Activated naive CD4-positive, alpha-beta T cell (primary cell): ENCODE measurements at places on chromosomes 6 and 20.

GRCh38 chr6:27188061-27188884 is 59.2 kb upstream of the PRSS16 start:
- no peak for DNase-seq

DNA sequence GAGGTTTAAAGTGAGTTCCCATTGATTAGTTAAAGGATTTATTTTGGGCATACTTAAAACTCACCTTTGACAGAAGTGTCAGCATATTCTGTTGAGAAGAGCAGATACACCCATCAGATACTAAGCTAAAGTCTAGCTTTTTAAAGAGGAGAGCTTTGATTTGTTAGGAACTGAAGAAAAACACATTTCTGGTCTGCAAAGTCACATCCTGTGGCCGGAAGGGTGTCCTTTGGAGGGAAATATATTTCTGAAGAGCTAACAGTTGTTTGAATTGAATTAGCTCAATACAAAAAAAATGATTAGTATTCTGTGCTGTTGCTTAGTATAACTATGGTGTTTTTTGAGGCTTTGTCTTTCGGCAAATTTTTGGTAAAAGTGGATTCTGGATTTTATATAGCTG is 302.7 kb downstream of the RFPL4B start:
- DNase-seq = no peak

GRCh38 chr6:98824902-98825599 is 9.3 kb upstream of the POU3F2 start:
- no peak for DNase-seq

GRCh38 chr6:502761-503160 is 111.2 kb downstream of the IRF4 start:
- no peak for DNase-seq

DNA sequence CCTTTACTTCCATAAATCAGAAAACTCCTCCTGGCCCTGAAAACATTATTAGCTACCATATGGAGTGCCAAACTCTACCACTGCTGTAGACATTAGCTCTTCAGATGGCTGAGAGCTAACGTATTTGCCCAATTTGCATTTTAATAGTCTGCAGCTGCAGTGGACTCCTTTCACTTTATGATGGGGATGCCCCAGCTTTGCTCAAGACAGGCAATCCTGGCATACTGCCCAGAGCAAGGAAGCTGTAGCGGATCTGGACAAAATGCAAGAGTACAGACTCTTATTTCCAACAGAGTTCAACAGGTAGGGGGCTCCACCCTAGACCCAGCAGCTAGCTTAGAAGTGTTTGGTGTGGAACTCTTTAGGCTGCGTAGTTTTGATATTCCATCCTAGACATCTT is 246.7 kb downstream of the FOXC1 start:
- no peak for DNase-seq

DNA sequence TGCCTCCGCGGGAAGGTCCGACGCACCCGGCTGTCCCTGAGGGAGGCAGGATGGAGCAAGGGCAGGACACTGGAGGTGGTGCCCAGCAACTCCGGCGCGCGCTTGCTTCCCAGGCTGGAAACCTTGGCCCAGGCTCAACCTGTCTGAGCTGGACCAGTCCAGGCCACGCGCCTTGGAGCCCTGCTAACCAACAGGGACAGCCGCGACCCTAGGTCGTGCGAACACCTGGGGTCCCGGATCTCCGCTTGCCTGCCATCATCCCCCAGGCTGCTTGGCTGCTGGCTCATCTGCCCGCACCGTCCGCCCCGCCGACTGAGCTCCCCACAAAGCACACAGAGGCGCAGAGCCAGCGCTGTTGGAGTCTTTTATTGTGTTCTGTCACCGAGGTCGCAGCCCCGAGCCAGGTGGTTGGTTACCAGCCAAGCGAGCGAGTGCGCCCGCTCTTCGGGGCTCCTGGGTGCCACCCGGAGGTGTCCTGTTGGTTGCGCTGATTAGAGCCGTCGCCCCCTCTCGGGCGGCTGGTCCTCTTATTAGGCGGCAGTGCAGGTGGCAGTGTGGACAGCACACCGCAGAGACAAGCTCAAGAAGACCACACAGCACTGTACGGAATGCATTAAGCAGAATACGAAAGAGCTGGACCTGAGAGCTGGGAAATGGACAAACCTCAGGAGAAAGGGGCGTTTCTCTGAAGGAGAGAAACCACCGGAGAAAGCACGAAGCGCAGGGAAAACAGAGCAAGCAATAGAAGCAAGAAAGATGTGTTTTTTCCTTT is 3.8 kb downstream of the COL12A1 start:
- DNase-seq = no peak
